NCI-H146 (cell line): ENCODE measurements at places on chromosomes 16 and 17.
A peak's percentile ranks its signal among the peaks of the same experiment; 100 is the strongest.

DNA sequence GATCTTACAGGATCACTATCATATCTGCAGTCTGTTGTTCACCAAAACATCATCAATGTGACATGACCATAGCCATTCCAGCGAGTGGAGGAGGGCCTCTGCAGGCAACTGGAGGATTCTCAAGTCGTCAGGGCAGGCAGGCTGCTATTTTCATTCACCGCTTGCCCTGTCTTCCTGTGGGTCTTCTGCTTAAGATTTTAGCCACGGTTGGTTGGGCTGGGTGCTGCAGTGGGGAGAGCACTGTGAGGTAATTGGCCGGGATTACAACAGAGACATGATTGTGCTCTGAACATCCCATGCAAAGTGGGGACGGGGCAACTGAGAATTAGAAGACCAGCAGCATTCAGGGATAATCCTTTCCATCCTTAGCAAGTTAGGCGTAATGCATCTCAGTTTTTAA, 245.9 kb downstream of the CPPED1 start:
- DNase-seq: no peak

- DNase-seq: no peak
Measured at GRCh38 chr17:79191270-79191934, 116.8 kb downstream of the ENGASE start.

GRCh38 chr16:19878757-19879156, 5.9 kb downstream of the GPRC5B start:
- DNase-seq: no peak

DNA sequence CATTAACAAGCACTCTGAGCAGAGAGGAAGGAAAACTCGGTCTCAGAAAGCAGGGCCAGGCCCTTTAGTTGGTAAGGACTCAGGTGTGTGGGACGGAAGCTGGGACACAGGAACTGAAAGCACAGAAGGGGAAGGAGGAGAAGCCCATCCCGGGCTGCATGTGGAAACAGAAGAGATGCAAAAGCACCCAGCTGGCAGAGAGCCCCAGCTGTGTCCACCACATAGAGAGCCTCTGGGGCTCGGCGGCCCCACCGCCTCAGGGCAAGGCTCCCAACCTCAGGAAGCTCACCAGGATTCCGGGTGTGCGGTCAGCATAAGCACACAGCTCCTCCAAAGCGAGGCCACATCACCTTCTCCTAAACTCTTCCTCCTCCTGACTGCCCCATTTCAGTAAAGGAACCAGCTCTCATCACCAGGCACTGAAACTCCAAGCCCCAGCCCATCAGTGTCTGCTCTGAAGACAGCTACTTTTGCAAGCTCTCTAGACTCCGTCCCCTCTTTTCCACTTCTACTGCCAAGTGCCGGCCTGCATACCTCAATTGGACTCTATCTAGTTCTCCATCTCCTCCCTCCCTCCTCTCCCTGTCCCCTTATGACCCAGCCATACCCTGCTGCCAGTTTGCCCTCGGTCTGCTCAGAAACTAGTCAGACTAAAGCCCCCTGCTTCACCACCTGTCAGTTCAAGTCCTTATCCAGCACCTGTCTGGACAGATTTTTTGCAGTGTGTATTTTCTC, 6.0 kb downstream of the ST3GAL2 start:
- DNase-seq: no peak

DNA sequence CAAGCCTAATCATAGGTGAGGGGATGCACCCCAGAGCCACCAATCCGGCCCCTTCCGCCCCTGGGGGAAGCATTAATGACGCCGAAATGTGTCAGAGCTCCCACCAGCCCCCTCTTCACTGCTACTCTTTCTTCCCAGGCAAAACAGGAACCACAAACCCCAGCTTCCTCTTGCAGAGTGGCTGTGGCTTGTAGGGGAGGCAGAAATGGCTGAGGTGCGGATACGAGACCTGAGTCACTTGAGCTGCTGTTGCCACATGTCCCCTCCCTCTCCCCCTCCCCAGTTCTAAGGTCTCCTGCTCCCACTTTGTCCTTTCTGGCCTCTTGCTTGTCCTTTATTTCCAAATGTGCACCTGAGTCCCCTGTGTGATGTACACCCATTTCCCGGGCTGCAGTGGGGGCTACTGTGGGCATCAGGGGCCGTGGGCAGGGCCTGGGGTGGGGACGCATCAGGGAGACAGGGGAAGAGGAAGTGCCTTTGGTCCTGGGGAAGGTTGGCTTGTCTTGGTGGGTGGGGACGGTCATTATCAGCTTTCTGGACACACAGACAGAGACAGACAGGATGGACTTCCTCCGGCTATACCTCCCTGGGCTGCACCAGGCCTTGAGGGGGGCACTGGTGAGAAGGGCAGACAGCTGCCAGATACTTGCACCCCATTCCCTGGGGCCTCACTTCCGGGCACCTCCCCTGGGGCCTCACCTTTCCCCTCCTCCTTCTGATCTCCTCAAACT, at the start of gene APOBR:
Gene APOBR, plus strand, starts transcription at position 523 of the 731 bp plus-strand sequence. Its CDS starts 39 bp downstream, at position 562.
- no peak for DNase-seq

- no peak for DNase-seq
Measured at GRCh38 chr17:34750004-34750403, 170.6 kb downstream of the TMEM132E start.

GRCh38 chr16:23927796-23928195, 92.0 kb downstream of the PRKCB start:
- DNase-seq: no peak

GRCh38 chr17:64781014-64781756, 119.1 kb upstream of the SMURF2 start:
- DNase-seq: no peak

GRCh38 chr16:3007957-3008689, 4.6 kb upstream of the CLDN9 start:
- no peak for DNase-seq

GRCh38 chr16:75416904-75417565, 16.3 kb downstream of the CFDP1 start:
- DNase-seq: no peak

- DNase-seq: no peak
Measured at GRCh38 chr17:79133214-79133613, 58.6 kb downstream of the ENGASE start.

DNA sequence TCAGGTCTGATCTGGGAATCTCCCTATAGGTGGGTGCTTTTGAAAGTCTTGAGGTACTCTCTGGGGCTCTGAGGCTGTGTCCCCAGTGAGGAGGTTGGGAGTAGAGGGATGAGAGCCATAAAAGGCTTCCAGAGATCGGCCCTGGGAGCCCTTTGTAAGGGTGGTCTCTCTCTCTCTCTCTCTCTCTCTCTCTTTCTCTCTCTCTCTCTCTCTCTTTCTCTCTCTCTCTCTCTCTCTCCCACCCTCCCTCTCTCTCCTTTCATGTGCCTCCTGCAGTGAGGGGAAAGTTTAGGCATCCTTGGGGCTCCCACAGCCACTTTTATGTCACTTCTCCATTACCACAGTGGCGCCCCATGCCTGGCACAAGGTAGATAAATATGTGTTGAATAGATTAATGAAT, 271.3 kb upstream of the N4BP1 start:
- no peak for DNase-seq

DNA sequence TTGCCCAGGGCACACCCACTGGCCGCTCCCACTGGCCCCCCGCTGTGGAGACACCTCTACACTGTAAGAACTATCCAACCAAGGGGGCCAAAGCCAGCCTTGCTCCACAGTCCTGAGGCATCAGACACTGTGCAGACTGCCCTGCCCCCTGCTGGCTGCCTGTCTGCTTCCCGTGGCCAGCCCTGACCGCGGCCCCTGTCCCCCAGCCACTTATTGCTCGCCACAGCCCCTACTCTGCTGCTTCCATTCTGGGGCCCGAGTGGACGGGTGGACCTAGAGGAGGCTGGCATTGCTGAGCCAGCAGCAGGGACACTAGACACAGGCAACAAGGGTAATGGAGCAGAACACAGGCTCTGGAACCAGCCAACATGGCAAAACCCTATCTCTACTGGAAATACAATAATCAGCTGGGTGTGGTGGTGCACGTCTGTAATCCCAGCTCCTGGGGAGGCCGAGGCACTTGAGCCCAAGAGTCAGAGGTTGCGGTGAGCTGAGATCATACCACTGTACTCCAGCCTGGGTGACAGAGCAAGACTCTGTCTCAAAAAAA, 19.7 kb upstream of the LRRC37A3 start:
- DNase-seq: peak; percentile 57

- DNase-seq: no peak
Measured at GRCh38 chr17:80109713-80110446, 8.5 kb downstream of the GAA start.

- no peak for DNase-seq
Measured at GRCh38 chr16:77977339-77977738, 45.0 kb upstream of the CLEC3A start.

GRCh38 chr17:2433696-2434095, 32.8 kb upstream of the MNT start:
- no peak for DNase-seq

DNA sequence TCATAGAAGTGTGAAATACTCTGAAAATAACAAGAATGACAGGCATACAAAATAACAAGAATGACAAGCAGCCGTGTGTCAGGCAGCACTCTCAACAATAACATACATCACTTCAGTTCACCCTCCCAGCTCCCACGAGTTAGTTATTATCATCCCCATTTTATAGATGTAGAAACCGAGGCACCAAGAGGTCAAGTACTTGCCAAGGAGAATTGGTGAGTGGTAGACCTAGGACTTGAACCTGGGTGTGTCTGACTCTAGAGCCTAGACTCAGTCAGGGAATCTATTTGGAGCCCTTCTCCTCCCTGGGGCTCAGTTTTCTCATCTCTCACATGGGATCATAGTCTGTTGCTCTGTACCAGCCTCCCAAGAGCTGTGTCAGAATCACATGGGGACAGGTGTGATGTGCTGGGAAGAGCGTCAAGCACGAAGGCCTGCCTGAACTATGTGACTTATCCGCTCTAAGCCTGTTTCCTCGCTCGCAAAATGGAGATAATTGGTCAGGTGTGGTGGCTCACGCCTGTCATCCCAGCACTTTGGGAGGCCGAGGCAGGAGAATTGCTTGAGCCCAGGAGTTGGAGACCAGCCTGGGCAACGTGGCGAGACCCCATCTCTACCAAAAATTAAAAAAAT, 19.4 kb upstream of the PHOSPHO1 start:
- no peak for DNase-seq

DNA sequence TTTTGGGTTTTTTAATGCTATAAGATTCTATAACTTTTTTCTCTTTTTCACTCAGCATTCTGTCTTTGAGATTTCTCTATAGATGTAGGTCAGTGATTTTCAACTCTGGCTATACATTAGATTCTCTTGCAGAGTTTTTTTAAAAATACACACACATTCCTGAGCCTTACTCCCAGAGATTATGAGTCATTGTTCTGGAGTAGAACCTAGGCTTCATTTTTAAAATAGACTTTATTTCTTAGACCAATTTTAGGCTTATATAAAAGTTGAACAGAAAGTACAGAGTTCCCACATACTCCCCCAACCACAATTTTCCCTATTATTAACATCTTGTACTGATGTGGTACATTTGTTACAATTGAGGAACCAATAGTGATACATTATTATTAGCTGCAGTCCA, 63.3 kb downstream of the CYB561 start:
- DNase-seq: no peak

GRCh38 chr17:78105551-78105950, 23.0 kb downstream of the TMC6 start:
- no peak for DNase-seq

- no peak for DNase-seq
Measured at GRCh38 chr17:82062076-82062983, 3.3 kb downstream of the DUS1L start.

- DNase-seq: no peak
Measured at GRCh38 chr16:69852815-69853214, 90.7 kb downstream of the WWP2 start.

- peak; percentile 28 for DNase-seq
Measured at GRCh38 chr17:38508954-38509771, 80.9 kb downstream of the ARHGAP23 start.

- peak; percentile 80 for DNase-seq
Measured at GRCh38 chr16:30923554-30924075, at the start of gene FBXL19. FBXL19 (plus strand) TSS chr16:30923572; CDS start chr16:30925755, 2,183 bp downstream.

- no peak for DNase-seq
Measured at GRCh38 chr16:77500934-77501664, 66.3 kb upstream of the ADAMTS18 start.
